LNCaP clone FGC (cell line): ENCODE measurements at places on chromosomes 3 and 15.

DNA sequence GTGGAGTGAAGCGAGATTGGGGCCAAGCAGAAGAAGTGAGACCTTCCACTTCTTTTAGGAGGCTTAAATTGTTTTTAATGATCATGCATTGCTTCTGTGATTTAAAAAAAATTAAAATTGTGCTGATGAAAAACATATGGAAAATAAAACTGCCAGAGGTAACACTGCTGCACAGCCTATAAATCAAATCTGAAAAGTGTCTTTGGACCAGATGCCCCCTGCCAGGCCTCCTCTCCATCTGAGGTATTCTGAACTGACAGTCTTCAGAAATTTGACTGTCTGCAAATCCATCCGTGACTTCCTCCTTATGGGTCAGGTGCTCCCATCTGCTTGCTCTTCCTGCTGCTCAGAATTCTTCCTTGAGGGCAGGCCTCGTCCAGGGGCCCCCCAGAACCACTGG, 108.5 kb upstream of the NR2E3 start:
- DNase-seq = no peak

- no peak for DNase-seq
Observed at GRCh38 chr15:68550498-68551295, 28.1 kb upstream of the CORO2B start.

DNA sequence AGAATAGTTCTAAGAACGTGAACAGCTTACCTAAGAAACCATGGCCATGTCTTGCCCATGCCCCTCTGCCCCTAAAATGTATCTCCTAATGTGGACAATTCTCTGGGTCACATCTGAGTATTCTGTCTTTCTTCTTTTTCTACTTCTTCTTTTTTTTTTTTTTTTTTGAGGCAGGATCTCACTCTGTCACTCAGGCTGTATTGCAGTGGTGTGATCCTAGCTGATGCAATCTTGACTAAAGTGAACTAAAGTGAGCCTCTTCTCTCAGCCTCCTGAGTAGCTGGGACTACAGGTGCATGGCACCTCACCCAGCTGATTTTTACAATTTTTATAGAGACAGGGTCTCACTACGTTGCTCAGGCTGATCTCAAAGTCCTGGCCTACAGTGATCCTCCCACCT, 204.8 kb upstream of the ZPLD1 start:
- DNase-seq = no peak

DNA sequence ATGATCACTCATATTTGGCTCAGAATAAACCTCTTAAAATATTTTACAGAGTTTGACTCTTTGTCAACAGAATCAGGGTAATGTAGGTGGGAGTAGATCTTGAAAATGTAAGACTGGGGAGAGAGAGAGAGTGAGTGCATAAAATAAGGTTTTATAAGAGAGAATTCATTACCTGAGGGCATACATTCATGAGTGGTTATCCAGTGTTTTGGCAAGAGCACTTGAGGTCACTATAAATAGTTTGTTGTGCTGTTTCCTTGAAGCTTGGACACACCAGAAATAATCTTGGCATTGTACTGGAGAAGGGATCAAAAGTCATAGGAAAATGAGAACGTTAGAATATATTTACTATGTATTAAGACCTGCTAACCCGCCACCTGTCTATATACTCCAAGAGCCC, 33.4 kb downstream of the SLC28A2 start:
- DNase-seq = no peak

GRCh38 chr3:158018462-158018861, 87.8 kb downstream of the SHOX2 start:
- no peak for DNase-seq

- DNase-seq = no peak
Observed at GRCh38 chr15:65857718-65858402, 11.4 kb upstream of the RAB11A start.

GRCh38 chr15:79943820-79944219, 27.2 kb downstream of the BCL2A1 start:
- no peak for DNase-seq

DNA sequence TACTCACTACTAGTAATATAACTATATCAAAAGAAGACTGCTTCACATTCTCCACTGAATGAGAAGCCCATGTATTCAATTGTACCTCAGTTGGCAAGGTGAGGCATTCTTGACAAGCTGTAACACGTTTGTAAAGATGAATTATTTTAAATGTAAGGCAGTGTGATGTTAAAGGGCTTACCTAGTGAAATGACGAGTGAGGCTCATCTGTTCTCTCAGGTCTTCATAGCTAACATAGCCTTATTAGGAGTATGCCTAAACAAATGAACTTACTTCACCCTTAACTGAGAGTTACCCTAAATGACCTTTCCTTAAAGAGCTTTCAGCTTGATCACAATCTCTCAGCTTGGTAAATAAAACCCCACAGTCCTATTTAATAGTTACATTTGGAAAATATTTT, 127.3 kb downstream of the FEZF2 start:
- DNase-seq = peak; percentile 84

- no peak for DNase-seq
Observed at GRCh38 chr15:88113613-88114308, 142.8 kb downstream of the NTRK3 start.

GRCh38 chr3:144394032-144394431, 422.4 kb downstream of the DIPK2A start:
- DNase-seq = no peak

DNA sequence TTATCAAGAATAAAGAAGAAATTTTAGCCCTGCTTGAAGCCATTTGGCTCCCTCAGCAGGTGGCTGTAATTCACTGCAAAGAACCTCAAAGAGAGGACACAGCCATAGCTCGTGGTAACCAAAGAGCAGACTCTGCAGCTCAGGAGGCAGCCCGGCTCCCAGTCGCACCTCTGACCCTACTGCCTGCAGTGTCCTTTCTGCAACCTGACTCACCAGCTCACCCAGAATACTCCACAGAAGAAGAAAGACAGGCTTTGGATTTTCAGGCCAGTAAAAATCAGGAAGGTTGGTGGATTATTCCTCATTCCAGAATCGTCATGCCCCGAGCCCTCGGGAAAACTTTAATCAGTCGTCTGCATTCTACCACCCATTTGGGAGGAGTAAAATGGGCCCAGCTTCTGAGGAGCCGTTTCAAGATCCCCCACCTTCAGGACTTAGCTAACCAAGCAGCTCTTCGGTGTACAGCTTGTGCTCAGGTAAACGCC, 38.6 kb downstream of the ZBTB11 start:
- no peak for DNase-seq

DNA sequence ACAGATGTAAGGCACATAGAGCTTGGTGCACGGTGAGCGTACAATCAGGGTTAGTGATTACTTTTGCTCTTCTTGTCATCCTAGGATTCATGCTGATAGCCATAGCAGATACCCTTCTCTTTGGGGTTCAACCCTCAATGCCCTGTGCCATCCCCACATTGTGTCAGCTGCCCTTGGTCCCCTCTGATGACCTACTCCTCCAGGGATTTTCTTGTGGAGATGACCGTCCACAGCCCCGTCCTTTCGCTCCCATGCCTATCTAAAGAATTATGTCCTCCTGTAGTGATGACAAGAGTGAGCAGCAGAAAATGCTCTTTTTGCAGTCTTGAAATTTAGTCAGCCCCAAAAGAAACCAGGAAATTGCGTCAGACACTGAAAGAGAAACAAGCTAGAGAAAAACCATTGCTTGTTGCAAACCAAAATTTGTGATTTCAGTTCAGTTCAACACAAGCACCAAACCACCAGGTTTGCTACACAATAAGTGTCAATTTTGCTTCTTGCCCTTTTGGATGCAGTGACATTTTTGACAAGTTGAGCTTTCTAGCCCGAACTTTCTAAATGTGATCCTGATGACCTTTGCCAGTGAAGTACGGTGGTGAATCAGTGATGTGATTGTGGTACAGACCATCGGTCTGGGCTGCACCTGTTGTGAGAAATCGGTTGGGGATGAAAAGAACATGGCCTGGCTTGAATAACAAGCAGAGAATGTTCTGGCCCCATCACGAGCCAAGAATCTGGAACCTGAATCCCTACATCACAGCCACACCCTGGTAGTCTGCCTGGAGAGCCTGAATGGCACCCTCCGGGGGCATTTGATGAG, 41.3 kb downstream of the CMTM7 start:
- DNase-seq = no peak

DNA sequence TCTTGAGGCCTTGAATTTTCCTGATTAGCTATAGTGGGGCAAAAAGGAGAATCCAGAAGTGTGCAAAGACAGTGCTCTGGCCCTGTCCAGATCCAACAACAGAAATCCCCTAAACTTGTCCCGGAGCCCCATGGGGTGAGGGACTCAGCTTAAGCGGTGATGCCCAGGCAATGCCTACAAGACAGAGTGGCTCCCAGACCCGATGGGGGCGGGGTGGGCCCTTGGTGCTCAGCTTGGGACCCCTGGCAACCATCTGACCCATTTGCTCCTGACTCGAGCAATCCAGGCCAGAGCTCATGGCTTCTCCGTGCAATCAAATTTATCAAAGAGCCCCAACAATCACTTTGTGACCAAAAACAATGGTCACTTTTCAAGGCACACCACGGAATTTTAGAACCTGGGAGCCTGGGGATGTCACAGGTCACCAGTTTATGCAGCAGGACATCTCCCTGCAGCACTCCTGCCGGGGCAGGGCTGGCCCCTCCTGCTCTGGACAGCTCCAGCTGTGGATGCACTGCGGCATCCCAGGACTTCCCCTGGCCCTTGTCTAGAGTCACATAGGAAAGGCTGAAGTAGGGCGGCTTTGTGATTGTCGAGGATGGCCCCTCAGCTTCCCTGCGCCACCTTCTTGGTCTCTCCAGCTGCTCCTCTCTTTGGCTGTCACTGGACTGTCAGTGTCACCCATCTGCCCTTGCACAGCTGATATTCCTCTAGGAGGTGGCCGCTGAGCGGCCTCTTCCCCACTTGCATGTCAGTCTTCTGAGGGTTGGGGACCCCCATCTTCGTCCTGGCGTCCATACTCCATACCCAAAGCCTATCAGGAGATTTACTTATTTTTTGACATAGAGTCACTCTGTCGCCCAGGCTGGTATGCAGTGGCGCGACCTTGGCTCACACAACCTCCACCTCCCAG, 28.4 kb downstream of the RGMA start:
- DNase-seq = no peak

GRCh38 chr3:186143250-186143649, 34.4 kb upstream of the ETV5 start:
- no peak for DNase-seq

DNA sequence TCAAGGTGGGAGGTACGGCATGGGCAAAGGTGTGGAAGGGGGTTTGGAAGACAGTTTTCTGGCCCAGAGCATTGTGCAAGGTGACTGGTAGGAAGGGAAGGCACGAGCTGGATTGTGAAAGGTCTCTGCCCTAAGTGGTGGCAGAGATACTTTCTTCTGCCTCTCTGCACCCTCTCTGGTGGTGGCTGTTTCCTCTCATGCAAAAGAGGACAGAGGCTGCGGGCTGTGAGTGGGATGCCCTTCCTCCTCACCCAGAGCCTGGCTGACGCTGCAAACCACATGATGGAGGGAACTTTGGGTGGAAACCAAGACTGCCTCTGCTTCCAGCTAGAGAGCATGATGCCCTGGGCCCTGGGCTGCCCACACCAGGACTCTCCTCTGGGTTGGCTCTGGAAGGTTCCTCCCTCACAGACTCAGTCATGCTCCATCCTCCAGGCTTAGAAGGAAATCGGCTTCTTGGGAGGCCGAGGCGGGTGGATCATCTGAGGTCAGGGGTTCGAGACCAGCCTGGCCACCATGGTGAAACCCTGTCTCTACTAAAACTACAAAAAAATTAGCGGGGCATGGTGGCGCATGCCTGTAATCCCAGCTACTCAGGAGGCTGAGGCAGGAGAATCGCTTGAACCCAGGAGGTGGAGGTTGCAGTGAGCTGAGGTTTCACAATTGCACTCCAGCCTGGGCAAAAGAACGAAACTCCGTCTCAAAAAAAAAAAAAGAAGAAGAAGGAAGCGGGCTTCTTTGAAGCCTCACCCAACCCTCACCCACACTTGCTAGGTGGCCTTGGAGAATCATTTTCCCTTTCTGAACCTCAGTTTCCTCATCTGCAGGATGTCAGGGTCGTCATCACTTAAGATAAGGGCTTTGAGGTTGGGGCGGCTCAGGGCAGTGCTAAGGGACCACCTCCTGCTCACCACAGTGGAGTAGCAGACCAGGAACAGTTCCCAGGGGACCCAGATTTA, 8.3 kb downstream of the PSTPIP1 start:
- no peak for DNase-seq

GRCh38 chr3:119508172-119508845, 10.0 kb downstream of the TIMMDC1 start:
- no peak for DNase-seq

DNA sequence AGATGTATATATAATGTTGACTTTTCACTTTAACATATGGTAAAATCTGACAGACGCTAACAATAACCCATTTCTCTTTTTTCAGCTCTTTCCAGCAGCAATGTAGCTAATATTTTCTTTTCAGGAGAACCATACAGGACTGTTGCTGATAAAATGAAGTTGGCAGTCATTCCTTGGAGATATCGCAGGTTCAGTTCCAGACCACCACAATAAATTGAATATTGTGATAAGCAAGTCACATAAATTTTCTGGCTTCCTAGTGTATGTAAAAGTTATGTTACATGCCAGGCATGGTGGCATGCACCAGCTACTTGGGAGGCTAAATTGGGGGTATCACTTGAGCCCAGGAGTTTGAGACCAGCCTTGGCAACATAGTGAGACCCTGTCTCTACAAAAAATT, 31.9 kb upstream of the TM4SF1 start:
- DNase-seq = no peak

GRCh38 chr15:65212097-65212496, 824 bp upstream of the CILP start:
- no peak for DNase-seq

DNA sequence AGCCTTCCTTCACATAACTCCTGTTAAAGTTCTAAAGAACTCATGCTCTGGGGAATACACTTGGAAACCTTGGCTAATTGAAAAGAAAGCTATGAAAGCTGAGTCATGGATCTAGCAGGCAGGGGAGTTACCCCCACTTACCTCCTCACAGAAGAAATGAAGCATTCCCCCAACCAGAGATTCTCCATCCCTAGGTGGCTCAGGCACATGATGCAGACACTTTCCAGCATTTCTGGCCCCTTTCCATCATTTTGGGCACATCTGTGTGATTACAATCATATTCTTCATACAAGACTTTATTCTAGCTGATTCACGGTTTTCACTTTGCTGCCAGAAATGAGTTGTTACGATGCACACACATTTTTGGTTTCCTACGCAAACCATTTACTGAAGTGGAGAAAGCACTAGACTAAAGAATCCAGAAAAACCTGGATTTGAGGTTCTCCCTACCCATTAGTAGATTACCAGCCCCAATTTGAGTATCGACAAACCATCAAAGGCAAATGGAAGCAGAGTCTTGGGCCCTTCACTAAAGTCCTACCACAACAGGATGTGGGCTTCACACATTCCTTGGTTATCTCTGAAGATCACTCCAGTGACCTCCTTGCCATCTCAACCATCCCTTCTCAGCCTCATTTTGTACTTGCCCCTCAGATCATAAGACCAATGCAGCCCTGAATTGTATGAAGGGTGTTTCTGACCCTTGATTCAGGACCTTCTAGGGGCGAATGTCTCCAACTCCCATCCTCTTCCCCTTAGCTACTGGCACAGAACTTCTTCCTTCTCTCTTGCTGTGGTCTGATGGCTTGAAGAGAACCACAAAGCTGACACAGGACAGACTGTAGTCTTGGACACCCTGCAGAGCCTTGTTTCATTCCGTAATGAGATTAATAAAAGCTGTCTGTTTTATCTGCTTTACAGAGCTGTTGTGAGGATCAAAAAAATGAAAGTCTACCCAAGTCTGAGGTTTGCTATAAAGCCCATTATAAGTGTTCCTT, 42.5 kb upstream of the SNRK start:
- no peak for DNase-seq
